ENCODE measurements at places on chromosomes 11 and 22.

DNA sequence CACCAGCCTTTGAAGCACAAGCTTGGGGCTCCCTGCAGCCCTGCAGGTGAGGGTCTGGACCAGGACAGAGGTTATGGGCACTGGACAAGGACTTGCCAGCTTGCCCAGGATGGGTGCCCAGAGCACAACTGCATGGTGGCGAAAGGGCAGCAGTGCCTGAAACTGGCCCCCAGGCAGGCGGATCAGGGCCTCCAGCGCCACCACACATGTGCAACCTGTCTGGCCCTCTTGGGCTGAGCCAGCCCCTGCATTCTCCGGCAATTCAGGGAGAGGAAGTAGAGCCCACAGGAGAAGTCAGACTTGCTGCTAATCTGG, 18.8 kb downstream of the MB start:
- DNase-seq = no peak

- no peak for DNase-seq
These were observed 125.0 kb upstream of the NARS2 start for GRCh38 chr11:78699609-78700135.

DNA sequence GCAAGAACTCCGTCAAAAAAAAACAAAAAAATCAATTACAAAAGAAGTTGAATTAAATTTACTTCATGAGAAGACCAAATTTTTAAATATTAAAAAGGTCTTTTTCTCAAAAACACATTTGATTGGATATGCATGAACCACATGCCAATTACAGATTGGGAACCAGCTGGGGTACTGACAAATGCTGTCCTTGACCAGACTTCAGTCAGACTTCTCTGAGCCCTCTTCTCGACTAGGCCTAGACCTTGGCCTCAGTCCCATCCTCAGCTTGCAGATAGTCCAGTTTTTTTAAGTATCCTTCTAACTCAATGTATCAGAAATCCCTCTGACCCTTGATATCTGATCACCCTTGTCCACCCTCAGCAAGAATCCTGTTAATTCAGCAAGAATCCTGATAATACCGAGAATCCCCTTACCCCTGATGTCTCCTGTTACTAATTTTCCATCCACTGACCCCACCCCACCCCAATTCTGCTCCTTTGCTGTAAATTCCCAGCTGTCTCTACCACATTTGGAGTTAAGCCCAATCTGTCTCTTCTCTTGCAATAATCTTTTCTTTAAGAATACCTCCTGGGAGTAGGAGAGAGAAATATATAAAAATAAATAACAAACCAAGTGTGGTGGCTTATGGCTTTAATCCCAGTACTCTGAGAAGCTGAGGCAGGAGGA, 30.9 kb downstream of the OR4D9 start:
- no peak for DNase-seq

GRCh38 chr11:37506531-37506930, 908.5 kb upstream of the RAG2 start:
- no peak for DNase-seq

- peak; percentile 95 for DNase-seq
These were observed 716 bp upstream of the DDB2 start for GRCh38 chr11:47213950-47214565.

DNA sequence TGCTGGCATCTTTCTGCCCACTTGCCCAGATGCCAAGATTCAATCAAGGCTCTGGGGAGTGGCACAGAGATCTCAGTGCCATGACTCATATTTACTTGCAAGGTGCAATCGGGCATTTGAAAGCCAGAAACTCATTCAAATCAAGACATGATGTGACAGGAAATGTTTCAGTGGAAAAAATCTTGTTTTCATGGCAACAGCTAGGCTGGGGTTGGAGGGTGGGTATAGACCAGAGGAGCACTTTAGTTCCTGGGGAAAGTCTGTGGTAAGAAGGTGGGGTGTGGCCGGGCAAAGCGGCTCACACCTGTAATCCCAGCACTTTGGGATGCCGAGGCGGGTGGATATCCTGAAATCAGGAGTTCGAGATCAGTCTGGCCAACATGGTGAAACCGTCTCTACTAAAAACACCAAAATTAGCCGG, 1.2 kb downstream of the MAJIN start:
- DNase-seq = no peak

DNA sequence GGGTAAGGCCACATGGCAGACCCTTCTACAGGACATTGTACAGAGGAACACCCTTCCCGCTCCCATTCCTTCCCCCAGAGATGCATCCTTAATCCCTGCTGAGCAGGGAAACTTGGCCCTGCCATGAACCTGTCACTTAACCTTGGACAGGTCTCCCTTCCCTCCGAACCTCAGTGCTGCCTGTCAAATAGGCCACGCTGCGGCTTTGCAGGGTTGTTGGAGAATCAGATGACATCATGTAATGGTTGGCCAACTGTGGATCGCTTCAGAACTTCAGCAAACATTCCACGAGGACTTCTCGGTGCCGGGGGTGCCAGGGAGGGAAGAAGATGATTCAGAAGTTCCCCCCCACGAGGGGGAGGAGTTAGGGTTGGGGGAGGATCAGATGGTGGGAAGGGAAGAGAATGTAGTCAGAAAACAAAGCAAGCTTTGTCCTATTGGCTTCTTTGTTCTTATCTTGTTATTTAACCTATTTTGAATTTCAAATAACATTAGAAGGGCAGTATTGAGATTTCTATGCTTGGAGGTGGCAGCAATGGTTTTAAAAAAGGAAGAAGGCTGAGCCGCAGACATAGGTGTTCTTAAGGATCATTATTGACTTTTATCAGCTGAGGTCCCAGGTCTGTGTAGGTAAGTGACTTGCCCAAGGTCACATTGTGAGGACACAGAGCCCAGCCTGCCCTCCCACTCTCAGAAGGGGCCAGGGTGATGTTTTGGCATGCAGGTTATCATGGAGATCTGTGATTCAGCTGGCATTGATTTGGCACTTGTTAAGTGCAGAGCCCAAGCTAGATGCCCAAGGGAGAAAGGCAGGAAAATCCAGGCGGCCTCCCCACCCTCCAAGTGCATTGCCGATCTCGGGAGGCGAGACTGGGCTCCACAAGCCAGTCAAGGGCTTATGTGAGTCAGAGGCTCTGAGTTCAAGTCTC, 3.1 kb downstream of the CDC42EP1 start:
- peak; percentile 94 for DNase-seq

- DNase-seq = no peak
These were observed 31.8 kb downstream of the DKK3 start for GRCh38 chr11:11976481-11977127.

GRCh38 chr11:35526370-35526792, 965 bp upstream of the PAMR1 start:
- no peak for DNase-seq

- DNase-seq = peak; percentile 20
These were observed 262.3 kb upstream of the MTNR1B start for GRCh38 chr11:92707173-92707619.
